ENCODE measurements at places on chromosomes 13 and 19.

DNA sequence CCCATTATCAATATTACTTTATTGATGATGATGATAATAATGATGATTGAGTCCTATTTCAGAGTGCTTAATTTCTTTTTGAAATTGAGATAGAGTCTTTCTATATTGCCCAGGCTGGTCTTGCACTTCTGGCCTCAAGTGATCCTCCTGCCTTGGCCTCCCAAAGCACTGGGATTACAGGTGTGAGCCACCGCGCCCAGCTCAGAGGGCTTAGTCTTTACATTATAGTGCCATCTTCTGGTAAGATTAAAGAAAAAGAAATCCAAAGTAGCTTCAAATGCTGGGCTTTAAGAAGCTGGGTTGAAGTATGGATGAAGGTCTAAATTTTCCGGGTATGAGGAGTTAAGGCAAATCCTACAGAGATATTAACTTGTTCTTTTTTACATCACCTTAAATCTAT lies 3.4 kb upstream of the ZNF333 start:
- no peak for DNase-seq

DNA sequence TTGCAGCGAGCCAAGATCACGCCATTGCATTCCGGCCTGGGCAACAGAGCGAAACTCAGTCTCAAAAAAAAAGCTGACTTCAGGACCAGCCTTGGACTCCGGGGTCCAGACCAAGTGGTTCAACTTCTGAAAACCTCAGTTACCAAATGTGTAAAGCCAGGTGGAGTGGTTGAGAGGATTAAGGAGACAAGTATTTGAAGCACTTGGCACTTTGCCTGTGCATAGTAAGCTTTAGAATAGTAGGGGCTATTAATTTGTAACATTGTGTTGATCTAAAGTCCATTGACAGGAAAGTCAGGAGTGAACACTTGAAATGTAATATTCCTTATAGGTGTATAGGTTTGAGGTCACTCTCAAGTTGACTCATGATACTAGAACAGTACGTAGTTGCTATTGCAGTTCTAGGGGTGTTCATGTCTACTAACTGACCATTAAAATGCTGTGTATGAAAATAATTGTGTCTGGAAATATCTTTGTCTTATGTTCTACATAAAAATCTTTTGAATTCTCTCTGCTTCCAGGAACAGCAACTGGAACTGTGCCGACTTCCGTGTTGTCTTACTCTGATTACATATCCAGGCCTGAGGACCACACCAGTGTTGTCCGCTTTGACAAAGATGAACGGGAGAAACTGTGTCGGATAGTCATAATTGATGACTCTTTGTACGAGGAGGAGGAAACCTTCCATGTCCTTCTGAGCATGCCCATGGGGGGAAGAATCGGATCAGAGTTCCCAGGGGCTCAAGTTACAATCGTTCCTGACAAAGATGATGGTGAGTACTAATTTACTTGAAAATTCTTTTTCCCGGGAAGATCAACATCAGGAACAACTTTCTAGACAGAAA lies 97.4 kb downstream of the FREM2 start:
- no peak for DNase-seq

DNA sequence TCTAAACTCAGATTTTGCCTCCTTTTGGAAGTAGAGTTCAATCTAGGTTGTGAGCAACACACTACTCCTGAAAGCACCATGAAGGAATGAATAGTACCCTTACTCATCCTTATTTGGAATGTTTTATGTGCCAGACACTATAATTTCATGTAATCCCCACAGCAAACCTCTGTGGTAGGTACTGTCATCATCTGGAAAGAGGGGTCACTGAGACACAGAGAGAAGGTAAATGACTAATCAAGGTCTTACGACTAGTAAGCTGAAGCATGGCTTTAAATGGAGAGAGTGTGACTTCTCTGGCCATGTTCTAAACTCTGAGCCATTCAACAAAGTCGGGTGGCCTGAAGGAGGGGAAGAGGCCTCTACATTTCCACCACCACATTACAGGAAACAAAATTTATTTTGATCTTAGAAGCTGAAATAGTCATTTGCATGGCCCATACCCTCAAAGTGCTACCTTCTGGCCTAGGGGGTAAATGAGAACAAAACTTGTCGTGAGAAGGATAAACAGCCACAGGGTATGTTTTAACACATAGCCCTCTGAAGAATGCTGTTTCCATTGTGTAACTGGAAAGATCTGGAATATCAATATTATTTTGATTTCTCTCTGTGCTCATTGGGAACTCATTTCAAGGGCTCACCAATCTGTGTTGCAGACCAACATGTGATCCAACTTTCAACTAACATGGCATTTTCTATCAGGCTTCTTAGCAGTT lies 180.8 kb upstream of the RFC3 start:
- DNase-seq: no peak

DNA sequence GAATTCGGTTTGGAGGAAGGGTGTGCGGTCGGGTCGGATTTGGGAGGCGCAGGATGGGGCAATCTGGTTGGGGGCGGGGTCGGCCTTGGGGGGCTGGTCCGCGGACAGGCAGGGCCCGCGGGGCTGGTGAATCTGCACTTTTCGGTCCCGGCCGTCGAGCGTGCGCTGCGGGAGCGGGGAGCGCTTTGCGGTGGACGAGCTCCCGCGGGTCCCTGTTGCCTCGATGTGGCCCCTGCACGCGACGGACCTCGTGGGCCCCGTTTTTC lies 11.9 kb downstream of the PEAK3 start:
- no peak for DNase-seq

GRCh38 chr19:12052091-12052496 lies 667 bp downstream of the ZNF878 start:
- no peak for DNase-seq

DNA sequence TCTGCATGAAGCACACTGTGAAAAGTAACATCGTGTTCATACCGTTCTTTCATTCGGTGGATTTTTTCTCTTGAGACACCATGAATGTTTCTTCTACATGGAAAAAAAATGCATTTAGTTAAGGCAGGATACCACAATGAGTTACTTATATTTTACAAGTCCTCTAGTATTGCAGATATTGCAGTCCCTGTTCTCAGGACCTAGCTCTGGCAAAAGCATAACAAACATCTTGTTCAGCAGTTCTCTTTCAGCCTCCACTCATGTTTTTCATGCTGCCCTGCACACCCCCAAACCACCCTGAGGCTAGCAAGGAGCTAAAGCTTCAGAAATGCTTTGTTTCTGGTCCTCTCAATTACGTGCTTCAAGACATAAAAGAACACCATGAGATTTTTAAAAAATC lies 24.8 kb downstream of the N4BP2L1 start:
- no peak for DNase-seq

- no peak for DNase-seq
Measured at GRCh38 chr13:112431734-112432133, 55.6 kb downstream of the SPACA7 start.

- no peak for DNase-seq
Measured at GRCh38 chr13:27258637-27259386, 7.5 kb downstream of the RPL21 start.

DNA sequence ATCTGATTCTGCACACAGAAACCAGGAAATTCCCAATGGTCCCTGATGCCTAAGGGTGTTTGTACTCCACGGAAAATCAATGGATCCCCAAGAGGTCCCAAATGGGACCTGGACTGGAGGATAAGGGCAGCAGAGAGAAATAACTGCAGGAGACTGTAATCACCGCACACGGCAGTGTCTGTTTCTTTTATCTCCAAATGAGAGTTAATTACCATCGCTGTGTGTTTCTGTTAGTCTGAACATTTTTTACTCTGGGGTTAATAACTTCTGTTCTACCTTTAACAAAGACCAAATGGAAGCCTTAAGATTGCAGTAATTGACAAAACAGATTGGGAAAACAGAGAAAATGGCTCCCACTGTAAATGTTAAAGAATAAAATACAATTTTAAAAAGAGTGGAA lies 320.9 kb downstream of the DCLK1 start:
- no peak for DNase-seq

GRCh38 chr19:34282611-34283519 lies 28.5 kb downstream of the GARRE1 start:
- DNase-seq: no peak

DNA sequence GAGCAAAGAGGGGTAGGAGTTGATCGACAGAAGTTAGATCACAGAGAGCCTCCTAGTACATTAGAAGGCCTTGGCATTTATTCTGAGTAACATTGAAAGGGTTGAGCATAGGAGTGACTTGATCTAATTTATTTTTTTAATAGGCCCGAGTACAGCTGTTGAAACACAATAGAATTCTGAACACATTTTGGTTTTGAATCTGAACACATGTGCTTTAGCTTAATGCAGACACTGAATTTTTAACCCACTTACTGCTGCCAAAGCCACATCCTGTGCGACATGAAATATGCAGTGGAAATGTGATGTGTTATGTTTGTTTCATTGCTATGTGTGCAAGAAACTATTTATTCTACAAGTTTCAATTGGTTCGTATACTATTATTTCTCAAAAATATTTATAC lies 1505.9 kb downstream of the PCDH9 start:
- DNase-seq: peak; percentile 14

DNA sequence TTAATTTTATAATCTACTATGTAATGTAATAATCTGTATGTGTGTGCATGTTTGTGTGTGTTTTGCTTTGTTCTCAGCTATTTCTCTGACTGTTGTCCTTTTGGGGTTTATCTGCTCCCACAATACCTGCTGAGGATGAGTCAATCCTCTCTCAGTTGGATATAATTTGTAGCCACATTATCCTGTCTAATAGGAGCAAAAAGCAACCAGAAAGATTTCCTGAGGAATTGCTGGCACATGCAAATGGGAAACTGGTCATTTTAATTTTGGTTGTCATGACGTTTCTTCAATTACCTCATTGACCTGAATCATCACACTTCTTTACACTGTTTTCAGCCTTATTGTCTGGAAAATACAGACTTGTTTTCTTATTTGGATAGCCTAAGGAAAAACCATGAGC lies 488.4 kb downstream of the KLF5 start:
- DNase-seq: no peak

GRCh38 chr19:49342291-49342721 lies 7.1 kb downstream of the CD37 start:
- no peak for DNase-seq

DNA sequence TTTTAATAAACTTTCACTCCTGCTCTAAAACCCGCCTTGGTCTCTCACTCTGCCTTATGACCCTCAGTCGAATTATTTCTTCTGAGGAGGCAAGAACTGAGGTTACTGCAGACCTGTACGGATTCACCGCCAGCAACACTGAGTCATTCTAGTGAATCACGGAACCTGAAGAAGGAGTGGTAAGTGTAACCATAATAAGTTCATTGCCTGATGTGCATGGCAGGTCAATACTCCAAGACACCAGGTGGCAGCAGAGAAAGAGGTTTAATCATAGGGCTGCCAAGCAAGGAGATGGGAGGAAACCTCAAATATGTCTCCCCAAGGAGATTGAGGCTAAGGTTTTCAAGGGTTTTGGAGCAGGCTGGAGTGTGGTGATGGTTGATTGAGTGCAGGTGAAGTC lies 204.3 kb upstream of the IPO5 start:
- no peak for DNase-seq

- no peak for DNase-seq
Measured at GRCh38 chr19:45497791-45498190, 452 bp upstream of the PPM1N start.

DNA sequence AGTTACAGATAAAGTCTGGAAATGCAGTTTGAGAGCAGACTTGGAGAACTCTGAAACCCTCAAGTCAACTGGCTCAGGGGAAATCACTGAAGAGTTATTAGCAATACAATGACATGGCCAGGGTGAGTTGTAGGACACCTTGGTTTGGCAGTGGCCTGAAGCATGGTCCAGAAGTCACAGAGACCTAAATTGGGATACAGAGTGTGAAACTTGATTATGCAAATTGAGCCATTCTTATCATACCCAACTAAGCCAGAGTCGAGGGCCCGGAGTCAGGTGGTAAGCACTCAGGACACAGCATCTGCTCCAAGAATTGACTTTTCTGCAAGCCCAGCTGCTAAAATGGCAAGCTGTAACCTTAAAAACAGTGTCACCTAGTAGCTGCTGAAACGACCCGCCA lies 224.5 kb downstream of the DCLK1 start:
- no peak for DNase-seq

- no peak for DNase-seq
Measured at GRCh38 chr19:5356918-5357317, 16.3 kb upstream of the PTPRS start.

DNA sequence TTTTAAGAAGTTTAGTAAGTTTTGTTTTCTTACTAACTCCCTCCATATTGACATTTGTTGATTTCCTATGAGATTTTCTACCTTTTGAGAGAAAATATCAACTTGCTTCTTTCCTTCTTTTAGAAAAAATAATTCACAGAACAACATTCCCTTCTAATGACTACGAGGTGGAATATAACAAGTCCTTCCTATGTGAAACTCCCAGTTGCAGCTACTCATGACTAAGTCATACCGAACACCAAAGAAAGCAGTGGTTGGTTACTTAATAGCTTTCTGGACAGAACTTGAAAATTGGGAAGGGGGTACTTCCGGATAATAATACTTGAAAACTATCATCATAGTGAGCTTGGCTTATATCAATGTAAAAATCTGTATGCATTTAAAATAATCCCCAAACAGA lies 144.8 kb downstream of the DACH1 start:
- no peak for DNase-seq

DNA sequence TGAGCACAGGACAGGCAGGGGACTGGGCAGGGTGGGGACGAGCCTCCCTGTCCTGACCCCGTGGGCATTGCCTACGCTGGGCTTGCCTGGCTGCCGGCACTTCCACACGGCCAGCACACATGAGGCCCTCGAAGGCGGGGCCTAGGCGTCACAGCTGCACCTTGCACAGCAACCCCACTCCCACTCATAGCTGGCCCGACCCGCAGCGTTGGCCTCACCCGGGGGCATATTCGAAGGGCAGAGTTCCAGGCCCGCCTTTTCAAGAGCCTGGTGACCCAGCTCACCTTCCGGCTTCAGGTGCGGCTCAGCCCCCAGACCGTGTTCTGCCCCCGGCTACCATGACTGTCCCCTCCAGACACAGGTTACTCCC lies 16.9 kb upstream of the PROZ start:
- no peak for DNase-seq

- no peak for DNase-seq
Measured at GRCh38 chr13:40762849-40763248, 8.1 kb downstream of the MRPS31 start.

GRCh38 chr13:34128661-34129060 lies 310.7 kb downstream of the RFC3 start:
- DNase-seq: peak; percentile 17

DNA sequence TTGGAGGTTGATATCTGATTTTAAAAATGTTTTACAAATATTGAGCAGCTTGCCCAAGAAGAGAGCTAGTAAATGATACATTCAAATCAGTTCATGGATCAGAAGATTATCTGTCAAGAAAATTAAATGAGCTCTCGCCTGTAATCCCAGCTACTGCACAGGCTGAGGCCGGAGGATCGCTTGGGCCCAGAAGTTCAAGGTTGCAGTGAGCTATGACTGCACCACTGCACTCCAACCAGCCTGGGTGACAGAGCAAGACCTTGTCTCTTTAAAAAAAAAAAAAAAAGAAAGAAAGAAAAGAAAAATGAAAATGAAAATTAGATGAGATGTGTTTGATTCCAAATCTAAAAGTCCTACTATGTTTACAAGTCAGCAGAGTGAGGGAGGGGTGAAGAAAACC lies 2.4 kb downstream of the SPART start:
- no peak for DNase-seq

Measured in AG09309 (cell line).